ENCODE measurements at places on chromosomes 4 and X.

GRCh38 chrX:147376601-147377422, 534.9 kb upstream of the FMR1 start:
- peak; percentile 17 for DNase-seq

- no peak for DNase-seq
Measured at GRCh38 chr4:8525383-8526120, 54.6 kb upstream of the GPR78 start.

GRCh38 chr4:106766519-106766918, 269.6 kb downstream of the DKK2 start:
- DNase-seq = no peak

GRCh38 chrX:133215017-133215416, 3.1 kb downstream of the TFDP3 start:
- DNase-seq = no peak

DNA sequence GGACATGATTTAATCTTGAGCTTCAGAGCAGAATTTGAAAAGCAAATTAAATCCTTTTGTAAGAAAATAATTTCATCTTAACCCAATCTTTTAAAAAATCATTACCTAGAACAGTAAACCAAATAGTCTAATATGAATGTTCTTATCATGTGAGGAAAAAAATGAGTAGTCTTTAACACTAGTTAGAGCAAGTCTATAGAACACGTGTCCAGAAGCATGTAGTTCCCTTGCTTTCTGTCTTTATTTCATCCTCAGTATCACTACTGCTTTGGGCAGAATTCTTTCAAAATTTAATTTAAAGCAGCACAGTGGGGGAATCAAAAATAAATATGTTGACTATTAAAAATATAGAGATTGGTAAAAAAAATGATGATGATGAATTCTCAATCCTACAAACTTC, 2.1 kb downstream of the RBM47 start:
- no peak for DNase-seq

DNA sequence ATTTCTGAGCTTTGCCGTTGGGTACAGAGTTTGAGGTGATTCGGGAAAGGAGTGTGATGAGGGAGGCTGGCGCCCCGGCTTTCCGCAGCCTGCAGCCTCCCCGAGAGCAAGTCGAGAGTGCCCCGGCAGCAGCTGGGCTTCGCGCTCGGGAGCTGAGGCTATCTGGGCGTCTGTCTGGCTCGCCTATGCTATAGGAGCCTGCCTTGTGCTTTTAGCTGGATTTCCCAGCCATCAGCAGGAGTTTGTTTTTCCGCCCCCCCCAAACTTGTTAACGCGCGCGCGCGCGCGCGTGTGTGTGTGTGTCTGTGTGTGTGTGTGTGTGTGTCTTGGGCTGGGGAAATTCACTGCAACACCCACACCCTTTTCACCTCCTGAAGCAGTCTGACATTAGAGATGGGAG, 765 bp upstream of the DGKK start:
- DNase-seq = peak; percentile 15

- peak; percentile 68 for DNase-seq
Measured at GRCh38 chr4:16226816-16227461, 668 bp upstream of the TAPT1 start.

DNA sequence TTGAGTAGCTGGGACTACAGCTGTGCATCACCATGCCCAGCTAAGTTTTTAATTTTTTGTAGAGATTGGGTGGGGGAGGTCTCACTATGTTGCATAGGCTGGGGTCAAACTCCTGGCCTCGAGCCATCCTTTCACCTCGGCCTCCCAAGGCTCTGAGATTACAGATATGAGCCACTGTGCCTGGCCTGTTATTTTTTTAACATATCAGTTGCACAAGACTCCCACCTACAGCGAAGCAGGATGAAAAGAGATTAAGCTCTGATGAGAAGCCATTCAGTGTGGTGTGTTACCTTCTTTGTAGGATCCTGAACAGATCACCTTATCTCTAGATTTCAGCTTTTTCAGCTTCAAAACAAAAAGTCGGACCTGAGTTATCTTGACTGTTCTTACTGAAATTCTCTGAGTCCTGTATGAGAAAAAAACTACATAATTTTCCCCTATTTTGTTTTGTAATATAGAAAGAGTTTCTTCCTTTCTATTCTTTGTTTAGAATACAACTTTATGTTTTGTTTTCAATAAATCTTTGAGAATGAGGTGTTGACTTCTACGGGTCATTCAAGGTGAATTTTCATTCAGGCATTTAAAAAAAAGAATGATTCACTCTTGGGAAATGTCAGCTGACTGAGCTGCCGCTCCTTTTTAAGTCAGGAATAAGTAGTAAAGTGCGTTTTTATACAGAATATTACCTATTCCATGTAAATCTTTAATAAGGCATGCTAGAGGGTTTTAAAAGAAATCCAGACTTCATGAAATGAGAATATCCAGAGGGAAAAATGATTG, 134.6 kb downstream of the ARSF start:
- DNase-seq = no peak

DNA sequence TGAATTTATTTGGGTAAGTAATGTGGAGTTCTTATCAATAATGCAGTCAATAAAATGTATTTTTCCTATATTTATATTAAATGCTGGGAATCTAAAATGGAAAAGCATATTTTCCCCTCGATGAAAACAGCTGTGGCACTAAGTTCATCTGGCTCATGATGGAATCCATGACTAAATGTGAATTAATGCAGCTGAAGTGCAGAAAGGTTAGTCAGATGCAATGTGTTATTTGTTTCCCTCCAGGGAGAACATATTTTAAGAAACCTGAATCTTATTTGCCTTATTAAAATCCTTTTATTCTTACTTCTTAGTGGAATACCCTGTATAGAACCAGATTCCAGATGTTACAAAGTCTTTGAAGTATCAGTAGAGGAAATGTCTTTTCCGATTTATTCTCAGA, 247.9 kb downstream of the ARHGAP24 start:
- no peak for DNase-seq

DNA sequence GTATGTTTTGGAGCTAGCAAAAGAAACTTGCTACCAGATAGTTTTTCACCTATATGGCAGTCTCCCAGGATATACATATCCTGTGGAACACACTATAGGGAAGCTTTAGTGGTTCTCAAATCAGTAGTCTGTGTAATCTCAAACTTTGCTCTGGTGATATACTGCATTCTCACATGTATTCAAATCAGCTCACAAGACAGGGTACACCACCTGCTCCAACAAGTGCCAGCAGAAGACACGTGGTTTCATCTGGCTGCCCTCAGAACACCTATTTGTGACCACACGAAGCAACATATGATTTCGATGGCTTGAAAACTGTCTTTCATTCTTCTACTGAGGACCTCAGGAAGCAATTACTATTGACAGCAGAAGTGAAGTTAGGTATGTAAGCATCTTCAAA, 37.7 kb downstream of the BCLAF3 start:
- DNase-seq = peak; percentile 10

DNA sequence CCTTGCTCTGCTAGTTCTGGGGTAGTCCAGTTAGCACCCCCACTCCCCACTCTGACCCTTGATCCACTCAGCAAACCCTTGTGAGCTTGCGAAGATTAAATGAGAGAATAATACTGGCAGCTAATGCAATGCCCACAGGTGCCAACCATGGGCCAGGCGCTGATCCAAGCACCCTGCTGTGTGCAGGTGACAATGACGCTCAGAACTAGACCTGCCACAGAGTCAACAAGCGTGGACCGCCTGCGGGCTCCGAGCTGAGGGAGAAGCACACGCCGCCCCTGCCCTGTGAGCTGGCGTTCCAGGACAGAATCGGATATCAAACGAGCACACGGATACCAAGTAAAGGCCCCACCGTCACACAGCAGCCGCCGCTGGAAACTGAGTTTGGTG, 129.2 kb downstream of the FAM53A start:
- peak; percentile 35 for DNase-seq

DNA sequence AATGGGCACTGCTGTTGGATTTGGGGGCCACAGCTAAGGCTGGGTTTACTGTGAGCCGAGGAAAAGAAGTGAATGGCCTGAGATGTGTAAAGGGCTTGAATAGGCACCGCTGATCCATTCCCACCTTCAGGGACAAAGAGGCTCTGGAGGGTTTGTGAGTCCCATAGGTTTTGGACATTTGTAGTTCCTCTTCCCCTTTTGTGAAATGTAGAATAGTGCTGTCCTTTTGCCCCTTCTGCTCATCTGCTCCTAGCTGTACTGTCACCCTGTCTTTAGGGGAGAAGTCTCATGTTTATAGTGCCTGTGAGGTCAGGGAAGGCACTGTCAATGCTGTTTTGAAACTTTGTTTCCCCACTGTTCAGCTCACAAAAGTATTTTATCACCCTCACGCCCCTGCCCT, 26.4 kb upstream of the CLCN4 start:
- DNase-seq = no peak

DNA sequence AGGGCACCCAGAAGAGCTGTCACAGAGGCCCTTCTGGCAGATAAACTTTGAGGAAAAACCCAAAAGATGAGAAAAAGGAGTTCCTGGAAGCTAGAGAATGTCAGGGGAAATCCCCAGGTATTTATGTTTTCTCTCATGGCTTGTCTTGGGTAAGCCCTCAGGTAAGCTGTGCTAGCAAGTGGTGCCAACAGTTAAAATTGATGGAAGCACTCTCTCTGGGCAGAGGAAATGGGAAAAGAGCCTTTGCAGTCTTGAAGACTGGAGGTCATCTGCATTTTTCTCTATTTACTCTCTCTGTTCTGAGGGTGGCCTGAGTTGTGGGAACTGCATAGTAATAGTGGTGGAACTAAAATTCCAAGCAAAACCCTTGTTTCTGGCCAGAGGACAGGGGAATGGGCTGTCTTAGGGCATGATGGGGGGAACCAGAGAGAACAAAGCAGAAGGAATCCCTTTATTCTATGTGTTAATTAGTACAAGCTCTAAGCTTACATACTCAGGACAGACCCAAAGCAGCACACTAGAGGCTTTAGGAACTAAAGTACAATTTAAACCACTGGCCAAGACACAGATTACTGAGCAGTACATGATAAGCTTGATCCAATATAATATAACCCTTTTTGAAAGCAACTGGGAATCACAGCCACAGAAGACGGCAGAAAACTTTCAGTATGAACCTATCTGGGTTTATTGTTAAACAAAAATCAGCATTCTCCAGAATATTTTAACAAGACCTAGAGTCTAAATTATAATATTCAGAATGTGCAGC, 53.3 kb upstream of the SLC10A4 start:
- DNase-seq = no peak

GRCh38 chrX:39311646-39312045, 510.4 kb downstream of the MID1IP1 start:
- no peak for DNase-seq

GRCh38 chrX:6505960-6506359, 29.0 kb downstream of the VCX3A start:
- DNase-seq = no peak

GRCh38 chr4:100494166-100494565, 23.7 kb downstream of the EMCN start:
- no peak for DNase-seq

GRCh38 chrX:9807355-9808182, 21.3 kb downstream of the SHROOM2 start:
- peak; percentile 14 for DNase-seq

- DNase-seq = no peak
Measured at GRCh38 chrX:12794654-12795053, 3.4 kb downstream of the PRPS2 start.

- no peak for DNase-seq
Measured at GRCh38 chrX:69076088-69076487, 89.2 kb downstream of the PJA1 start.

DNA sequence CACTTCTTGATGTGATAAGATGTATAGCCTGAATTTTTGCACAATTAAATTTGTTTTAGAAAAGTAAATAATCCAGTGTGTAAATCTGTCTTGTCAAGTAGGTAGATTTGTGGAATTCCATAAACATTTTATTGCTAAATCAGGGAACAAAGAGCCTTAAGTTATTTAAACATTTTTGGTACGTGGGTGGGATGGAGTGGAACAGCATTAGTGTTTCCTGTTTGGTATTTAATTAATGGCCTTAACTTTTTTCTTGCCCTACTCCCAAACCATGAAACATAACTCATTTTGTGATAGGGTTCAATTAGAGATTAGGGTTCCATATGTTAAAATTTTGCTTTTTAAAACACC, 5.1 kb downstream of the NUDT9 start:
- DNase-seq = no peak

GRCh38 chrX:114611018-114611619, 27.2 kb downstream of the HTR2C start:
- peak; percentile 64 for DNase-seq
